ENCODE measurements at places on chromosomes 3 and 15. TPM values are rescaled to one million over a fixed set of nuclear protein-coding genes. Genes with fewer than 3 reads are reported as not detected.
A peak's percentile ranks its signal among the peaks of the same experiment; 100 is the strongest.

The C3orf22 gene
- not detected for total RNA-seq

The EFCAB12 gene
- total RNA-seq, result 0.40 TPM

The ZNF660 gene
- 0.30 TPM for total RNA-seq

The DIPK2A gene
- 18.3 TPM for total RNA-seq

The KIF15 gene
- total RNA-seq, result 26.5 TPM

The PLAAT1 gene
- total RNA-seq, result not detected

DNA sequence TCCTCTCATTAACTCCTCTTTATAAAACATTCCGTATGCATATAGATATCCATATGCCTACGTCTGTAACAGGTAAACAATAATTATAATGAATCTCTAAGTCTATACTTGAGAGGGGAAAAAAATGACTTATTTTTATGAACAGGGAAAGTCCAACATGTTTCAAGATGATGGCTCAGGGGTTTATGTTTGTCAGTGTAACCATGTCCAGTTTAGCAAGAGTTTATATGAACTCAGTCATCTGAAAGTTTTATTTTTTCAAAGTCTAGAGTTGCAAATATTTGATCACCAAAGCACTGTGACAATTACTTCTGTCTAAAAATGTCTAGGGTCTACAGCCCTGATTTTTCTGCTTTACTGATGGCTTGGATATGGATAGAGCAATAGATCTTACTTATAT is 559.4 kb upstream of the KCNMB2 start:
- DNase-seq, result no peak
- H3K4me3 ChIP-seq, result no peak overlapping the region
- no peaks in the 10 kb centered on the region for H3K27me3 ChIP-seq
- H3K36me3 ChIP-seq, result no peaks in the 10 kb centered on the region
- H3K27ac ChIP-seq, result no peak overlapping the region
- H3K4me1 ChIP-seq, result no peaks in the 10 kb centered on the region

DNA sequence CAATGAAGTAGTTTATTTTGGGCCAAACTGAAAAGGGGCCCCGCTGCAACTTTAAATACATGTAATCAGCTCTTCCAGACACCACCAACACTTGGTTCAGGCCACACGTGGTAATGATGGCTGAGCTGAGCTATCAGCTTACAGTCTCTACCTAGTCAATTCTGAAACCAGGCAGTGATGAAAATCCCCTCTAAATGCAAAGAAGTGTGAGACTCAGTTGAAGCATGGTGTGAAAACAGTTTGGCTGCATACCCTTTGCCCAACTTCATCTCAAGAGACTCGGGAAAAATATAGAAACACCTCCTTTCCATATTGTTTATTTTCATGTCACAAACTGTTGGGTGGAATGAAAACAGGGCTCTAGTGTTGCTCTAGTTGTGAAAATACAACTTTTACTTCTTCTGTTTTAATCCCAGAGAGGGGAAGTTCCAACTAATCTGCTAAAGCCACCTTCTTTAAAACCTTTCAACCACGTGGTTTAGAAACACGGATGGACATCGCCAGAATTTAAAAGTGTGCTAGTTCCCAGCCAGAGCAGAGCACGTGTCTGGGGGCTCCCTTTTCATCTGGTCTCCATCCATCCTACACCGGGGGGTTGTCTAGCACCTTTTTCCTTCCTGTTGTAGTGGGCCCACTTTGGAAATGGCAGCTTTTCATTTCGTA is 229.1 kb downstream of the EPHB1 start:
- no peaks in the 10 kb centered on the region for H3K27me3 ChIP-seq
- H3K4me1 ChIP-seq, result no peaks in the 10 kb centered on the region
- H3K4me3 ChIP-seq, result no peak overlapping the region
- H3K27ac ChIP-seq, result no peak overlapping the region
- no peaks in the 10 kb centered on the region for H3K36me3 ChIP-seq
- peak; percentile 45 for DNase-seq

GRCh38 chr3:153165261-153165681 is 3.2 kb downstream of the RAP2B start:
- H3K27ac ChIP-seq, result peak overlapping the region; percentile 40
- H3K27me3 ChIP-seq, result no peaks in the 10 kb centered on the region
- peak overlapping the region; percentile 91 for H3K4me3 ChIP-seq
- H3K36me3 ChIP-seq, result peaks cover 32% of the 10 kb centered on the region
- no peak for DNase-seq

- peaks cover 58% of the 10 kb centered on the region for H3K4me1 ChIP-seq
- no peak overlapping the region for H3K4me3 ChIP-seq
- DNase-seq, result no peak
- H3K36me3 ChIP-seq, result peaks cover 77% of the 10 kb centered on the region
- peak overlapping the region; percentile 62 for H3K27ac ChIP-seq
These were observed 9.2 kb downstream of the CSRNP1 start for GRCh38 chr3:39144095-39144747.

DNA sequence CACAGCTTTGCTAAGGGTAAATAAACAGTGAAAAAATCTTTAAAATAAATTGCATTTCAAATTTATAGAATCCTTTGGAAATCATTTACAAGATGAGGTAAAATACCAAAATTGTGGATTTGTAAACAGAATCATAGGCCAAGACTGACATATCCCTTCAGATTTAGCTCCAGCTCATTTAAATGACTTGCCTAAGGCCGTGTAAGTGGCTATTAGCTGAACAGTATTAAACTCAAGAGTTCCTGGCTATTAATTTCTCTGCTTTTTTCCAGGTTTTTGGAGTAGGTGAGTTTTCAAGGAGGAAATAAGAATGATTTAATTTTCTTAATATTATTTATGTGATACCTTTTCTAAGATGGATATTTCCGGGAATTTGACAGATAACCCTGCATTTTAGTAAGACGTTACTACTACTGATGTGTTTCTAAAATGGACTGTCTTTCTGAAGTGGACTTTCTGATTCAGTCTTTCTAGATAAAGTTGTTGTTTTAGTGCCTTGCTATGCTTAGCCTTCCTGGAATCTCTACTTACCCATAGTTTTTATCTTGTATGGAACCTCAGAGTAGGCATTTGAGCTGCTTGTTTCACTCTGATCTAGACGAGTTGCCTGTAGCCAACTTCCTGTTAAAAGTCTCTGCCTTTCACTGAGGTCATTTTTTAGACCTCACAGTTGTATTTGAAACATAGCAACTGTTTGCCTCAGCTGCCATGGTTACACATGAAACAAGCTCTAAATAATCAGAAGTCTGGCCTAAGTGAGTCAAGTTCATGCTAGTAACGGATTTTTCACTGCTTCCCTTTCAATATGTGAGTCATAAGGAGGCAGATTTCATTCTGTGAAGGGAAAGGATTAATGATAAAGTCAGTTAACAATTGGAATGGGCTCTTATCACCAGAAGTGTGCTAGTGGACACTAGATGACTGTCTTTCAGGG is 127.0 kb downstream of the KLHL25 start:
- H3K4me3 ChIP-seq, result peak overlapping the region; percentile 47
- DNase-seq, result peak; percentile 89
- peaks cover 74% of the 10 kb centered on the region for H3K36me3 ChIP-seq
- peaks cover 23% of the 10 kb centered on the region for H3K4me1 ChIP-seq

- no peak overlapping the region for H3K27ac ChIP-seq
- H3K36me3 ChIP-seq, result no peaks in the 10 kb centered on the region
- peaks cover 18% of the 10 kb centered on the region for H3K27me3 ChIP-seq
- DNase-seq, result no peak
- no peak overlapping the region for H3K4me3 ChIP-seq
These were observed 7.2 kb upstream of the FBXW12 start for GRCh38 chr3:48364840-48365239.

DNA sequence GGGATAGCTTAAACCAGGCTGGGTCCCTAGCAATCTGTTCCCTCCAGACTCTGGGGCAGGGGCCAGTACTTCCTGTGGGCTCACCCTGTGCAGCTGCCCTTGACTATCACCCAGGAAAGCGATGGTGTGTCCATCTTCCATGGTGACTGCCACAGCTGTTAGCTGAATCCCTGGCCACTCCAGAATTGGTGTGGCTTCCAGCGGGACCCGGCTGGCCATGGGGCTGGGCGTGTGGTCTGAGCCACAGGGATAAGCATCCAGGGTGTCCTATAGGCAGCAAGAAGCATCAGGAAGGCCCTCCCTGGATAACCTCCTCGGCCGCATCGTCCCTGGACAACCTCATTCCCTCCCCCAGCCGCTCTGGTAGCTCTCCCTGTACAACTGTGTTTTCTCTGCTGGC is 7.2 kb downstream of the PLXNB1 start:
- H3K27ac ChIP-seq, result no peak overlapping the region
- peaks cover 9% of the 10 kb centered on the region for H3K27me3 ChIP-seq
- H3K4me3 ChIP-seq, result no peak overlapping the region
- H3K4me1 ChIP-seq, result peaks cover 2% of the 10 kb centered on the region

- H3K36me3 ChIP-seq, result no peaks in the 10 kb centered on the region
- H3K4me3 ChIP-seq, result no peak overlapping the region
- DNase-seq, result no peak
- H3K4me1 ChIP-seq, result peaks cover 19% of the 10 kb centered on the region
These were observed 84.5 kb upstream of the HERC1 start for GRCh38 chr15:63918317-63918672.

- H3K4me3 ChIP-seq, result peak overlapping the region; percentile 3
- DNase-seq, result peak; percentile 83
- peaks cover 40% of the 10 kb centered on the region for H3K27me3 ChIP-seq
- H3K27ac ChIP-seq, result no peak overlapping the region
- H3K4me1 ChIP-seq, result no peaks in the 10 kb centered on the region
- H3K36me3 ChIP-seq, result peaks cover 3% of the 10 kb centered on the region
These were observed 14.9 kb upstream of the GP9 start for GRCh38 chr3:129045675-129046036.

DNA sequence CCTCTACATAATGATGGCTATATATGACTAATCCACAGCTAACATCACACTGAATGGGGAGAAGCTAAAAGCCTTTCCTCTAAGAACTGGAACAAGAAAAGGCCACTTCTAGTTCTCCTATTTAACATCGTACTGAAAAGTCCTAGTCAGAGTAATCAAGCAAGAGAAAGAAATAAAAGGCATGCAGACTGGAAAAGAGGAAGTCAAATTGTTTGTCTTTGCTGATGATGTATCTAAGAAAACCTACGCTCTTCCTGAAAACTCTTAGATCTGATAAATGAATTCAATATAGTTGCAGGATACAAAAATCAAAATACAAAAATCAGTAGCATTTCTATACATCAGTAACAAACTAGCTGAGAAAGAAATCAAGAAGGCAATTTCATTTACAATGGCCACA is 116.9 kb downstream of the TP63 start:
- H3K4me3 ChIP-seq, result no peak overlapping the region
- H3K36me3 ChIP-seq, result no peaks in the 10 kb centered on the region
- H3K27me3 ChIP-seq, result no peaks in the 10 kb centered on the region
- H3K4me1 ChIP-seq, result no peaks in the 10 kb centered on the region
- no peak overlapping the region for H3K27ac ChIP-seq

DNA sequence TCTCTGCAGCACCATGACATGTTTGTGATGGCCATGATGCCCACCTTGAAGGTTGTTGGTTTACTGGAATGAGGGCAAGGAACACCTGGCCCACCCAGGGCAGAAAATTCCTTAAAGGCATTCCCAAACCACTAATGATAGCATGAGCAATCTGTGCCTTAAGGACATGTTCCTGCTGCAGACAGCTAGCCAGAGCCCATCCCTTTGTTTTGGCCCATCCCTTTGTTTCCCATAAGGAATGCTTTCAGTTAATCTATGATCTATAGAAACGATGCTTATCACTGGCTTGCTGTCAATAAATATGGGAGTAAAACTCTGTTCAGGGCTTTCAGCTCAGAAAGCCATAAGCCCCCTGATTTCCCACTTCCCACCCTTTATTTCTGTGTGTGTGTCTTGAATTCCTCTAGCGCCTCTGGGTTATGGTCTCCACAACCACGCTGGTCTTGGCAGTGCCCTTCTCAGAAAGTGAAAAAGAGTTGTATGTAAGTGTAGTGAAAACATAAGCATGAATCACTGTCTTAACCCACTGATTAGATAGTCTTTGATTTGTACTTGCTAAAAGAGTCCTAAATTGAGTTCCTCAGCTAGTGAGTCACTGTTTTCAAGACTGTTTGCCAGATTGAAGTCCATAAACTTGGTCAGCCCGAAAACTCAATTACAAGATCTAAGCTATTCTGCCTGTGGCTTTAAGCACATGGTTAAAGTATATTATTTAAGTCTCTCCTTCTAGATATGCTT is 19.0 kb upstream of the CCR2 start:
- H3K4me1 ChIP-seq, result peaks cover 11% of the 10 kb centered on the region
- DNase-seq, result peak; percentile 48
- no peak overlapping the region for H3K27ac ChIP-seq

GRCh38 chr3:180631317-180631716 is 29.4 kb downstream of the TTC14 start:
- peaks cover 5% of the 10 kb centered on the region for H3K4me1 ChIP-seq
- H3K27me3 ChIP-seq, result peaks cover 7% of the 10 kb centered on the region
- DNase-seq, result no peak
- peaks cover 5% of the 10 kb centered on the region for H3K36me3 ChIP-seq

GRCh38 chr3:186682812-186683211 is 17.0 kb downstream of the HRG start:
- no peak overlapping the region for H3K27ac ChIP-seq
- H3K27me3 ChIP-seq, result peaks cover 35% of the 10 kb centered on the region
- H3K4me3 ChIP-seq, result no peak overlapping the region
- peaks cover 2% of the 10 kb centered on the region for H3K4me1 ChIP-seq
- no peak for DNase-seq

DNA sequence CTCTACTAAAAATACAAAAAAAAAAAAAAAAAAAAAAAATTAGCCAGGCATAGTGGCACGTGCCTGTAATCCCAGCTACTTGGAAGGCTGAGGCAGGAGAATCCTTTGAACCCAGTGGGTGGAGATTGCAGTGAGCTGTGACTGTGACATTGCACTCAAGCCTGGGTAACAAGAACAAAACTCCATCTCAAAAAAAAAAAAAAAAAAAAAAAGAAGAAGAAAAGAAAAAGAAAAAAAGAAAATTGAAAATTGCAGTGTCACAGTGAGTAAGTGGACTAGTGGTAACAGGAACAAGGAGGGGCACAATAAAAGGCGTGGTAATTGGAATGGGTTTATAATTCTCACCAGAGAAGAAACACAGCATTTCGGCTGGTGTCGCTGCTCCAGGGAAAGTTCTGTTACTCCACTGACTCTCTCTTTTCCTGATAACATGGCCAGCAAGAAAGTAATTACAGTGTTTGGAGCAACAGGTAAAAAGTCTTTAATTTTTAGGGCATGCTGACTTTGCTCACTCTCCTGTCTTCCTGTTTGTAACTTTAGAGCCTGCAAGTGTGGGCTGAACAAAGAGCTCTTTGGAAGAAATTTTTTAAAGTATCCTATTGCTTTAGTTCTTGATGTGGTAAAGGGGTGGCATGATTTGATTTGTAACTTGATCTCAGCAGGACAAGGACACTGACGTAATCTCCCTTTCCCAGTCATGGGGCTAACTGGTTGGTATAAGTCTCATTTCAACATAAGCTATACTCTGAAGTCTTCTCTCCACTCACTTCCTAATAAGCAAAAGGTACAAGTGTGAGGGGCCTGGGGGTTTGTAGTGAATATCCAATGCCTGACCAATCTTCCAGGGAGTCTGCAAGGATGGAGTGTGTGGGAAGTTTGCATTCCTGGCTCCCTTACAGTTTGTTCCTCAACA is 22.1 kb upstream of the TRA2B start:
- H3K4me1 ChIP-seq, result no peaks in the 10 kb centered on the region
- peaks cover 8% of the 10 kb centered on the region for H3K27me3 ChIP-seq
- H3K27ac ChIP-seq, result no peak overlapping the region
- no peak for DNase-seq
- peak overlapping the region; percentile 10 for H3K4me3 ChIP-seq
- H3K36me3 ChIP-seq, result no peaks in the 10 kb centered on the region

- H3K27ac ChIP-seq, result no peak overlapping the region
- no peaks in the 10 kb centered on the region for H3K27me3 ChIP-seq
- peaks cover 2% of the 10 kb centered on the region for H3K4me1 ChIP-seq
- peaks cover 2% of the 10 kb centered on the region for H3K36me3 ChIP-seq
These were observed 17.9 kb downstream of the DNAH1 start for GRCh38 chr3:52333869-52334557.

All from activated CD4-positive, alpha-beta T cell treated with anti-CD3 and anti-CD28 coated beads, Interleukin-2, amount 10 ng/mL, durations not matched to agents 24 days and 14 days (primary cell).